ENCODE measurements at places on chromosomes 2 and 18.
A peak's percentile ranks its signal among the peaks of the same experiment; 100 is the strongest.

- H3K4me3 ChIP-seq: no peak overlapping the region
- DNase-seq: no peak
- no peaks in the 10 kb centered on the region for H3K27me3 ChIP-seq
- no peaks in the 10 kb centered on the region for H3K4me1 ChIP-seq
- H3K27ac ChIP-seq: no peak overlapping the region
Observed at GRCh38 chr2:142222715-142223114, 91.9 kb upstream of the LRP1B start.

DNA sequence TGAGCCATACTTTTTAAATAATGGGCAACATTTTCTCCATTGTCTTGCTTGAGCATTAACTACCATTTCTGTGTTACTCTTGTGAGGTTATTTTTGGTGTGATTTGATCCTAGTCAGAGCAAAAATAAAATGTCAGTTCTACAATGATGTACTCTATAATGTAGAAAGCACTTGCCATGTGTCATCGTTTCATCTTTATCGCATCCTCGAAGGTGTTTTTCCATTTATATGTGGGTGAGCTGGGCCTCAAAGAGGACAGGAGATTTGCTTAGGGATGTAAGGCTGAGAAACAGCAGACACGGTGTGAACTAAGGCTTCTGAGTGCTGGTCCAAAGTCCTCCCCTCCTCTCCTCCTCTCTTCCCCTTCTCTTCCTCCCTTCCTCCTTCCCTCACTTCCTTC lies 199.8 kb downstream of the FAM210A start:
- no peaks in the 10 kb centered on the region for H3K27me3 ChIP-seq
- no peak for DNase-seq
- peaks cover 2% of the 10 kb centered on the region for H3K36me3 ChIP-seq
- H3K4me3 ChIP-seq: no peak overlapping the region

DNA sequence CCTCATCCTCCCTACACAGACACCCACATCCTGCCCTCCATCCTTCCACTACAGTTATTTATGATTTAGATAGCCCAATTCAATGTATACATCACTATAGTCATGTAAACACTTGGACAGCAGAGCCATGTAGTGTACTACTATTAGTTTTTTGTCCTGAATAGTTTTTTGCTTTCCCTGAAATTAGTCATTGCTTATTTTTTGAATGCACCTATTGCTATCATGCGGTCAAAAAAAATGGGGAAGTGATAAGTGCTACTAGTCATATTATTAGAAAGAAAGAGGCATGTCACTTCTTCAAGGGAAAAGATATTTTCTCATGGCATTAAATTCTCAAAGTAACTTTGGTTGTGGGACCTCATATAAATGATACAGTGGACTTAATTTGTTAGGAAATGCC lies 6.8 kb upstream of the GREB1 start:
- no peaks in the 10 kb centered on the region for H3K27me3 ChIP-seq
- H3K27ac ChIP-seq: no peak overlapping the region
- H3K4me3 ChIP-seq: no peak overlapping the region
- no peak for DNase-seq

- no peak overlapping the region for H3K27ac ChIP-seq
- H3K4me3 ChIP-seq: no peak overlapping the region
- no peaks in the 10 kb centered on the region for H3K4me1 ChIP-seq
- no peaks in the 10 kb centered on the region for H3K27me3 ChIP-seq
- DNase-seq: no peak
Observed at GRCh38 chr2:1802469-1803216, 58.3 kb upstream of the PXDN start.

- DNase-seq: no peak
- no peaks in the 10 kb centered on the region for H3K4me1 ChIP-seq
- no peaks in the 10 kb centered on the region for H3K27me3 ChIP-seq
Observed at GRCh38 chr2:141699573-141699972, 431.2 kb downstream of the LRP1B start.

DNA sequence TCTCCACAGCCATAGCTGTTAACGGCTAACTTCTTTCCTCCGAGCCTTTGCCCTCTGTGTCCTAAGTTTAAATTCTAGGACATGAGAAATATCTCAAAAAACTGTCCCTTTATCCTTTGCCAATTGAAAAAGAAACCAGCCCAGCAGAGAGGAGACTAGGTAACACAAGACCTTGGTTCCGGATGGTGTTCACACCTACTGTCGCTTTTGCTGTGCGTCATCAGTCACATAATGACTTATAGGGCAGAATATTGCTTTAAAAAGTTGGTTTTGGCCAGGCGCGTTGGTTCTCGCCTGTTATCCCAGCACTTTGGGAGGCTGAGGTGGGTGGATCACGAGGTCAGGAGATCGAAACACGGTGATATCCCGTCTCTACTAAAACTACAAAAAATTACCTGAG lies 66.2 kb downstream of the SP3 start:
- peaks cover 11% of the 10 kb centered on the region for H3K4me1 ChIP-seq
- H3K27me3 ChIP-seq: no peaks in the 10 kb centered on the region
- no peak overlapping the region for H3K27ac ChIP-seq
- DNase-seq: no peak

GRCh38 chr2:238495422-238495821 lies 68.7 kb downstream of the ASB1 start:
- H3K36me3 ChIP-seq: no peaks in the 10 kb centered on the region
- no peak for DNase-seq
- no peaks in the 10 kb centered on the region for H3K4me1 ChIP-seq
- H3K27me3 ChIP-seq: no peaks in the 10 kb centered on the region
- H3K27ac ChIP-seq: no peak overlapping the region

DNA sequence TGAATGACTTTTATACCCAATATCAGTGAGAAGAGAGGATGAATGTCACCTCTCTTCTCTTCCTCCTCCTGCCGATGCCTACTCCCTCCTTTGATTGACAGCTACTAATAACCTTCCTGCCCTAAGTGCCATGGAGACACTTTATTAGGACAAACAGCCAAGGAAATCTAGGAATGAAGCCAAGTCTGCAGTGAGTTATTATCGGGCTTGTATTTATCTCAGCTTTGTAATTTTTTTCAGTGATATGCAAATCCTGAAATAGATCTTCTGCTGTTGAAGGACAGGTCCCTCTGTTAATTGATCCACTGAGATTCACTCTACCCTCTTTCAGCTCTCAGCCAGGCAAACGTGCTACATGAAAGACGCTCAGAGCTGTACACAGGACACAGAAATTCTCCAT lies 686.7 kb downstream of the TMEM182 start:
- H3K27ac ChIP-seq: no peak overlapping the region
- no peak for DNase-seq
- no peaks in the 10 kb centered on the region for H3K36me3 ChIP-seq

GRCh38 chr2:25226827-25227226 lies 58.4 kb upstream of the POMC start:
- peaks cover 2% of the 10 kb centered on the region for H3K36me3 ChIP-seq
- no peaks in the 10 kb centered on the region for H3K27me3 ChIP-seq
- H3K27ac ChIP-seq: no peak overlapping the region
- DNase-seq: no peak
- no peak overlapping the region for H3K4me3 ChIP-seq

DNA sequence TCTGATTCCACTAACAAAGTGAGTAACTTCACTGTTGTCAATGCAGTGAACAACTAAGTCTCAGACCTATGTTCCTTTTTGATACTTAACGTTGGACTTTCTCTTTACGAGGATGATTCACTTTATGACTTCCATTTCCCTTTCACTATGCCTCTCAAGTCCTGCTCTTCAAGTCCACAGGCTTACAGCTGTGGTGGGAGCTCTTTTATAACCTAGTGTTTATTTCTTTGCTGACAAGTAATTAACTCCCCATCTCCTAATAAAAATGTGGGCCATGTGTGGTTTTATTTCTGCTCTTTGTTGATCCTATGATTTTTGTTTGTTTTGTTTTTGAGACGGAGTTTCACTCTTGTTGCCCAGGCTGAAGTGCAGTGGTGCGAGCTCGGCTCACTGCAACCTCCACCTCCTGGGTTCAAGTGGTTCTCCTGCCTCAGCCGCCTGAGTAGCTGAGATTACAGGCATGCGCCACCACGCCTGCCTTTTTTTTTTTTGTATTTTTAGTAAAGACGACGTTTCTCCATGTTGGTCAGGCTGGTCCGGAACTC lies 142.1 kb downstream of the USP34 start:
- H3K4me3 ChIP-seq: no peak overlapping the region
- no peak overlapping the region for H3K27ac ChIP-seq
- DNase-seq: no peak
- H3K36me3 ChIP-seq: peaks cover 51% of the 10 kb centered on the region

DNA sequence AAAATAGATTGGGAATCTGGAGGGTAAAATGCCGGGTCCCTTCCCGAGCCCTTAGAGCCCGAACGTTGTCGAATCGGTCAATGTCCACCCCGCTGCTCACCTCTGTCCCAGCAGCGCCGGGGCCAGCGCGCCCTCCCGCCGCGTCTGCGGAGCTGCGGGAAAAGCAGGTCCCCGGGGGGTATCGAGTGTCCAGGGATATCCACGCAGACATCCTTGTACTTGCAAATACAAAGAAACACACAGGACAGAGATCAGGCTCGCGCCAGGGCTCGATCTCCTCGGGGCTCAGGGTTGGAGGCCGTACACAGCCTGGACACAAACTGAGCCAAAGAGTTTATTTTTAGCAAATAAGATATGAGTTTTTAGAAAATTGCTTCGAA lies 2.3 kb upstream of the GATA6 start:
- H3K27ac ChIP-seq: no peak overlapping the region
- H3K36me3 ChIP-seq: no peaks in the 10 kb centered on the region
- H3K4me1 ChIP-seq: peaks cover 58% of the 10 kb centered on the region
- H3K27me3 ChIP-seq: peaks cover 68% of the 10 kb centered on the region

- H3K27me3 ChIP-seq: no peaks in the 10 kb centered on the region
- H3K27ac ChIP-seq: no peak overlapping the region
- H3K36me3 ChIP-seq: peaks cover 33% of the 10 kb centered on the region
- no peaks in the 10 kb centered on the region for H3K4me1 ChIP-seq
- no peak overlapping the region for H3K4me3 ChIP-seq
Observed at GRCh38 chr2:24238158-24238557, 63.3 kb downstream of the FAM228A start.

DNA sequence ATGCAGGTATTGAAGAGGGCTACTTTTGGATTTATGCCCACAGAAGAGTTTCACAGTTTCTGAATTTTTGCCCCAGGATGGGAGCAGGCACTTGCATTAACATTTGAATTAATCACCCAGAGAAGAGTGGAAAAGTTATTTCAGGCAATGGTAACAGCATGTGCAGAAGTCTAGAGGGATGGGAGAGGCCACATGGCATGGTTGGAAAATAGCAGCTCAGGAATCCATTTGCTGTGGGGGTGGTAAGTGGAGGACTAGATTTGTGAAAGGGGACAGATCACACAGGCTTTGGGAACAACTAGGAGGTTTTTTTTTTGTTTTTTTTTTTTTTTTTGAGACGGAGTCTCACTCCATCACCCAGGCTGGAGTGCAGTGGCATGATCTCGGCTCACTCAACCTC lies 65.2 kb downstream of the NEDD4L start:
- DNase-seq: no peak
- no peaks in the 10 kb centered on the region for H3K4me1 ChIP-seq
- H3K27me3 ChIP-seq: no peaks in the 10 kb centered on the region
- H3K4me3 ChIP-seq: no peak overlapping the region
- no peaks in the 10 kb centered on the region for H3K36me3 ChIP-seq

GRCh38 chr18:51425889-51426288 lies 228.4 kb upstream of the MEX3C start:
- no peak for DNase-seq
- peaks cover 2% of the 10 kb centered on the region for H3K27me3 ChIP-seq
- H3K4me1 ChIP-seq: no peaks in the 10 kb centered on the region
- no peak overlapping the region for H3K4me3 ChIP-seq
- H3K27ac ChIP-seq: no peak overlapping the region

GRCh38 chr2:112803691-112804521 lies 19.6 kb upstream of the IL1A start:
- H3K4me3 ChIP-seq: no peak overlapping the region
- H3K36me3 ChIP-seq: no peaks in the 10 kb centered on the region
- H3K4me1 ChIP-seq: no peaks in the 10 kb centered on the region

DNA sequence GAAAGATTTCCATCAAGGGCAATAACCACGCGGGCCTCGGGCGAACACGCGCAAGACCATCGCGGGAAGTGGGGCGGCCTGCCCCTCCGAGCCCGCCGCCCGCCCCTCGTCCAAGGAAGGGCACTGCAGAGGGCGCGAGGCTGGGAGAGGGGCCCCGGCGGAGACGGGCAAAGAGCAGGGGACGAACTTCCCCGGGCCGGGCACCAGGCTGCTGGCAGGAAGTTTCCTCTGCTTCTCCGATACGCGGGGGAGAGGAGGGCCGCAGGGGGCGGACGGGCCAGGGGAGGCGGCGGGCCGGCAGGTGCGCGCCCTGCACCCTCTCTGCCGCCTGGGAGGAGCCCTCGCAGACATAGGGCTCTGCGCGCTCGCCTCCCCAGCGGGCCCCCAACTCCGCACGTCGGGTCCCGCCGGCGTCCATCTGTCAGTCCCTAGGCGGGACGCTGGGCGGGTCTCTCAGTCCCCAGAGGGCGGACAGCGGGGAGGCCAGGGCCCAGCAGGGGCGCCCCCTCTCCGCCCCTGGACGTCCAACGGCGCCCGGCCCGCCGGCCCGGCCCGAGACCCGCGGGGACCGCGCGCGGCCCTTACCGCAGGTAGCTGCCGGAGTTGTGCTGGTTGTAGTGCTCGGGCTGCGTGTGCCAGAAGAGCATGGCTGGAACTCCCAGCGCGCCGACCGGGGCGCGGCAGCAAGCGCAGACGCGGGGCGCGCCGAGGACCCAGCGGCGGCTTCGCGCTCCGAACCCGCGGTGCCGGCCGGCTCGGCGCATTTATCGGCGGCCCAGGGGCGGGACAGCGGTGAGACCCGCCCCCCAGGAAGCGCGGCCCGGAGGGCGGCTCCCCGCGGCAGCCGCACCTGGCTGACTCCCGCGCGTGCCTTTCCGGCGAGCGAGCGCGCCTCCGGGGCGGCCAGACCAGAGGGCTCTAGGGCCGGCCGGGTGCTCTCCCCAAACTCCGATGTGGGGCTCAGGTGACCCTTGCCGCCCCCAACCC lies at the start of gene TFCP2L1:
Gene TFCP2L1 (minus strand): TSS at position 740 of the 987 bp plus-strand sequence. CDS start 93 bp downstream, at position 647.
- no peak within 1 kb of the TSS for H3K27ac ChIP-seq
- DNase-seq: peak; percentile 24
- no peaks in the 10 kb centered on the region for H3K36me3 ChIP-seq

- DNase-seq: peak; percentile 62
- no peaks in the 10 kb centered on the region for H3K27me3 ChIP-seq
- peaks cover 64% of the 10 kb centered on the region for H3K36me3 ChIP-seq
- peaks cover 15% of the 10 kb centered on the region for H3K4me1 ChIP-seq
- H3K4me3 ChIP-seq: no peak overlapping the region
Observed at GRCh38 chr2:47023332-47023731, 107.7 kb upstream of the MCFD2 start.

Data from natural killer cell (primary cell).